ENCODE measurements at places on chromosomes 7 and 10.

DNA sequence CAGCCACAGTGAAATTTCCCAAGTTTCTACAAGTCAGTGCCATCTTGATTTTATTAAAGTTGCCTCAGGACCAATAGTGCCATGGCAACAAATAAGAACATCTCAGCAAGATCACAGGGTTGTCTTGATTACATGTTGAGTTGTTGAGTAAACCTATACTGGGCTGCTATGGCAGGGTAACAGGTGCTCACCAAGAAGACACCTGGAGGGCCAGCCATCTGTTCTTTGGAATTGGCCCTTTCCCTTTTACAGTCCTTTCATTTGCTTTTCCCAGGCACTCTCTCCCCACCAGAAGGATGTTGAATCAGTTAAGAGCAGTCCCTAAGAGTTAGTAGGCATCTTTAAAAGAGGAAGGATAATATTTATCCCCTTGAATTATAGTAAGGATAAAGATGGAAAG is 582.0 kb downstream of the TNS3 start:
- DNase-seq: no peak

DNA sequence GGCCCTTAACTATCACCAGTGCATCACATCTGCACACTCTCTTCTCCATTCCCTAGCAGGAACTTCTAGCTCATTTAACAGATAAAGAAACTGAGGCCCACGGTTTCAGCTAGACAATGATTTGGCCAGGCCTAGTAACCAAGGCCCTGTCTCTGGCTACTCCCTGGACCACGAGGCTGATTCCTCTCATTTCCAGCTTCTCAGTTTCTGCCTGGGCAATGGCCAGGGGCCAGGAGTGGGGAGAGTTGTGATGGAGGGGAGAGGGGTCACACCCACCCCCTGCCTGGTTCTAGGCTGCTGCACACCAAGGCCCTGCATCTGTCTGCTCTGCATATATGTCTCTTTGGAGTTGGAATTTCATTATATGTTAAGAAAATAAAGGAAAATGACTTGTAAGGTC is 13.5 kb downstream of the AQP1 start:
- no peak for DNase-seq

GRCh38 chr7:132876576-132876975 is 205.3 kb downstream of the CHCHD3 start:
- no peak for DNase-seq

- no peak for DNase-seq
These were observed 122.4 kb downstream of the ZNF248 start for GRCh38 chr10:37734971-37735370.

DNA sequence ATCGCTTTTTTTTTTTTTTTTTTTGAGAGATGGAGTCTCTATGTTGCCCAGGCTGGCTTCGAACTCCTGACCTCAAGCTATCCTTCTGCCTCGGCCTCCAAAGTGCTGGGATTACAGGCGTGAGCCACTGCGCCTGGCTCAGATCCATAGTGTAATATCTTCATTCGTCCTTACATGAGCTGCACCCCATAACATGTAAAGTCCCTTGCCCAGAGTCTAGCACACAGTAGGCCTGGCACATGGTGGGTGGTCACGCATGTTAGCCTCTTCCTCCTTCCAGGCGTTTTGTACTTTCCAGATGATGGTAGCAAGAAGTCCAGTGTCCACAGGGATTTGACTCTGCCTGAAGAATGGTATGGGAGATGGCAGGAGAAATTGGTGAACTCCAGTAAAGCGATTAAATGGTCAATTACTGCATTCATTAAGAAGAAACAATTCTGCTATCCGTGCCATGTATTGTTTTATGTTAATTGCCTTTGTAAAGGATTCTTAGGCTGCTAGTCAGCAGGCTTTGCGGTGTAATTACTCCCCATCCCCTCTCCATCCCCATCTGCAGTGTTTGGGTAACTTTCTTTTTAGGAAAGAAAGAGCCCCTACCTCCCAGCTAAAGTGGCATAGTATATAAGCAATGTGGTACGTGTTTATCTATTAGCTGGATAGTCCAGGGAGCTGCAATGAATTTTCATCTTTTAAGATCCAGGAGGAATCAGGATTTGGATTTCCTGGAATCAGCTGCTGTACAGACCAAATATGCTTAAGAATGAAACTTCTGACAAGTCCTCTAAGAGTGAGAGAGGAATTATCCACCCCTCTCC is 1.2 kb downstream of the TPST1 start:
- no peak for DNase-seq

GRCh38 chr10:62826273-62826672 is 10.1 kb upstream of the EGR2 start:
- DNase-seq: no peak
